ENCODE measurements at places on chromosomes 11 and 22. TPM values are rescaled to one million over a fixed set of nuclear protein-coding genes. Genes with fewer than 3 reads are reported as not detected.

The PDE2A gene
- 0.50 TPM for total RNA-seq

The FAM180B gene
- not detected for total RNA-seq

The TMEM86A gene
- 0.83 TPM for total RNA-seq

The MMP8 gene
- total RNA-seq, result not detected

The OR8D4 gene
- not detected for total RNA-seq

The PYGM gene
- 0.26 TPM for total RNA-seq

The ATL3 gene
- total RNA-seq, result 120 TPM

DNA sequence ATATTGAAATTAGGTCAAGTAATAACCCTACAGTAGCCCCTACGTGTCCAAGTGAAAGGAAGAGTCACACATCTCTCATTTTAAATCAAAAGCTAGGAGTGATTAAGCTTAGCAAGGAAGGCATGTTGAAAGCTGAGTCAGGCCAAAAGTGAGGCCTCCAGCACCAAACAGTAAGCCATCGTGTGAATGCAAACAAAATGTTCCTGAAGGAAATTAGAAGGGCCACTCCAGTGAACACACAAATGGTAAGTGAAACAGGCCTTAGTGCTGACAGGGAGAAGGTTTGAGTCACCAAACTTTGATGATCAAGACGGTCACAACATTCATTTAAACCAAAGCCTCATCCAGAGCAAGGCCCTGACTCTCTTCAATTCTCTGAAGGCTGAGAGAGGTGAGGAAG is 127.2 kb downstream of the SHANK2 start:
- H3K4me3 ChIP-seq, result no peak overlapping the region
- no peaks in the 10 kb centered on the region for H3K36me3 ChIP-seq
- no peaks in the 10 kb centered on the region for H3K27me3 ChIP-seq
- DNase-seq, result no peak
- H3K27ac ChIP-seq, result no peak overlapping the region
- no peaks in the 10 kb centered on the region for H3K4me1 ChIP-seq

- no peaks in the 10 kb centered on the region for H3K27me3 ChIP-seq
- no peaks in the 10 kb centered on the region for H3K36me3 ChIP-seq
- no peak for DNase-seq
Measured at GRCh38 chr22:44807915-44808690, 55.7 kb downstream of the ARHGAP8 start.

DNA sequence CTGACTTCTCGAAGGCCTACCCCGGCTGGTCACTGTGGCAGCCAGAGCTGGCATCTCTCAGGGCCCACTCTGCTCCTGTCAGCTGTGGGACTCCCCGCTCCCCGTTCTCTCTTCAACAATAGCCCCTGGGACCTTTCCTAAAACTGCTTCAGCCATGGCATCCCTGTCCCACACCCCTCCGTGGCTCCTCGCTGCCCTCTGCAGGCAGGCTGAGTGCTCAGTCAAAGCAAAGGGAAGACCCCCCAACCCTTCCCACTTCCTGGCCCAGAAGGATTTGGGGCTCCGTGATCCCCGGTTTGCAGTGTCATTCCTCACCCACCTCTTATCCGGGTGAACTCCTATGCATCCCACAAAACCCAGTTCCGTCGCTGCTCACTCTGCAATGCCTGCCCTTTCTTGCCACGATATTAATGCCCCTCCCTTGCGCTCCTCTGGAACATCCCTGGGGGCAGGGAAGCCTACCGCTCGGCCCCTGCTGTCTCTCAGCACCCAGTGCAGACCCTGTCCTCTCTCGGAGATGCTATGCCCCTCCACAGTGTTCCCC is 1.6 kb upstream of the TH start:
- DNase-seq, result no peak
- H3K4me3 ChIP-seq, result no peak overlapping the region
- no peak overlapping the region for H3K27ac ChIP-seq
- no peaks in the 10 kb centered on the region for H3K27me3 ChIP-seq
- no peaks in the 10 kb centered on the region for H3K36me3 ChIP-seq

DNA sequence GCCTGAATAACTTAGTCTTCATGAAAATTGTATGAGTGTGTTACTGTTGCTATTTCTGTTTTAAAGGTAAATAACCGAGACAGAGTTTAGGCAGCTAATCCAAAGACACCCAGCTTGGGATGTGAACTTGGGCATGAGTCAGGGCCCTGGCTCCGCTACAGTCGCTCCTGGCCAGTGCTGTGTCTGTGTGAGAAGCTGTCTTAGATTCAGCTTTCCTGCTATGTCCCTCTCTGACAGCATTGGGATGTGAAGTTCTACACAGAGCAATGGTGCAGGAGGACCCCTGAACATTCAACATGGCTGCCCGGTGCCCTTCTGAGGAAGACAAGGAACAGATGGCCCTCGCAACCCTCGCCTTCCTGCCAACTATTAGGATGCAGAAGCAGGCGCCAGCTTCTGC is 49.4 kb downstream of the GALNT18 start:
- H3K4me1 ChIP-seq, result peaks cover 2% of the 10 kb centered on the region
- H3K4me3 ChIP-seq, result no peak overlapping the region
- peak; percentile 21 for DNase-seq
- H3K27ac ChIP-seq, result no peak overlapping the region

- no peak for DNase-seq
- H3K4me1 ChIP-seq, result peaks cover 6% of the 10 kb centered on the region
- H3K36me3 ChIP-seq, result no peaks in the 10 kb centered on the region
- no peak overlapping the region for H3K4me3 ChIP-seq
Measured at GRCh38 chr11:44006917-44007361, 40.8 kb upstream of the ACCSL start.

- DNase-seq, result peak; percentile 48
- no peaks in the 10 kb centered on the region for H3K27me3 ChIP-seq
- H3K4me1 ChIP-seq, result peaks cover 7% of the 10 kb centered on the region
- peak overlapping the region; percentile 87 for H3K27ac ChIP-seq
- no peaks in the 10 kb centered on the region for H3K36me3 ChIP-seq
Measured at GRCh38 chr11:131910523-131911387, 540.3 kb downstream of the NTM start.

DNA sequence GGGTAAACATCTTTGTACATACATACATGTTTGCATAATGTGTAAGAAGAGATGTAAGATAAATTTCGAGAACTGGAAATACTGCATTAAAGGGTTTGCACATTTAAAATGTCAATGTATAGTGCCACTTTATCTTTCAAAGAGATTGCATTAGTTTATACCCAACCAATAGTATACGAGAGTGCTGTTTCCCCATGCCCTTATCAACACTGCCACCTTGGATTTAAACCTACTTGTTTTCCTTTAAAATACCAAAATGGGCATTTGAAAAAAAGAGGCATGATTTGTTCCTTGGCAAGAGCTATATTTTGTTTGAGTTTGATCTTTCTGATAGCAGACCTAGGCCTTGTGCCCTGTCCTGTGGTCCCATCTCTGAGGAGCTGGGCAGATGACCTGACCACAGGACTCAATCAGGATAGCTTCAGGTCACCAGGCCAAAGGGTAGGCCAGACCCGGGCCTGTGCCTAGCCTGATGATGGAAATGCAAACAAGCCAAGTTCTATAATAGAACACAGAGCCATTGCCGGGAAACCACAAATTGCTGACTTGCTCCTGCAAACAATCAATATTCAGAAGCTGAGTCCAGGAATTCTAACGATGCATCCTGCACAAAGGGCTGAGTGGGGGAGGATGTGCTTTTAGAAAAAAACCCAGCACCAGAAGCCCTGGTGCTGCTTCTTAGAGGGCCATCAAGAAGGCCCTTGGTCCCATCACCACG is 16.9 kb upstream of the ALG8 start:
- no peaks in the 10 kb centered on the region for H3K36me3 ChIP-seq
- no peaks in the 10 kb centered on the region for H3K4me1 ChIP-seq
- DNase-seq, result no peak
- H3K4me3 ChIP-seq, result no peak overlapping the region
- H3K27ac ChIP-seq, result no peak overlapping the region

DNA sequence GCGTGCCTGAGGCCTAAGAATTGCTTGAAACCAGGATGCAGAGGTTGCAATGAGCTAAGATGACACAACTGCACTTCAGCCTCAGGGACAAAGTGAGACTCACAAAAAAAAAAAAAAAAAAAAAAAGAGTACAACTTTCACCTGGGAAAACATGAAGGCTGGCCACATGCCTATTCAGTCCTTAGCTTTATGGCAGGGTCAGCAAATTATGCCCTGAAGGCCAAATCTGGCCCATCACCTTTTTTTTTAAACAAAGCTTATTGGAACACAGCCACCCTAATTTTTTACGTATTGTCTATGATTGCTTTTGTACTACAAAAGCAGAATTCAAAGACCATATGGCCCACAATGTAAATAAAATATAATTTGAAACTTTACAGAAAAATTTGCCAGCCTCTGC is 8.2 kb downstream of the FSHB start:
- no peak overlapping the region for H3K4me3 ChIP-seq
- H3K27ac ChIP-seq, result no peak overlapping the region
- no peaks in the 10 kb centered on the region for H3K4me1 ChIP-seq

- no peak for DNase-seq
- H3K36me3 ChIP-seq, result no peaks in the 10 kb centered on the region
- no peaks in the 10 kb centered on the region for H3K27me3 ChIP-seq
Measured at GRCh38 chr22:45071618-45072017, 61.8 kb upstream of the PHF21B start.

GRCh38 chr11:28090052-28090749 is 17.8 kb downstream of the KIF18A start:
- peak; percentile 73 for DNase-seq
- no peak overlapping the region for H3K4me3 ChIP-seq
- H3K4me1 ChIP-seq, result peaks cover 3% of the 10 kb centered on the region
- H3K36me3 ChIP-seq, result peaks cover 3% of the 10 kb centered on the region
- no peaks in the 10 kb centered on the region for H3K27me3 ChIP-seq

DNA sequence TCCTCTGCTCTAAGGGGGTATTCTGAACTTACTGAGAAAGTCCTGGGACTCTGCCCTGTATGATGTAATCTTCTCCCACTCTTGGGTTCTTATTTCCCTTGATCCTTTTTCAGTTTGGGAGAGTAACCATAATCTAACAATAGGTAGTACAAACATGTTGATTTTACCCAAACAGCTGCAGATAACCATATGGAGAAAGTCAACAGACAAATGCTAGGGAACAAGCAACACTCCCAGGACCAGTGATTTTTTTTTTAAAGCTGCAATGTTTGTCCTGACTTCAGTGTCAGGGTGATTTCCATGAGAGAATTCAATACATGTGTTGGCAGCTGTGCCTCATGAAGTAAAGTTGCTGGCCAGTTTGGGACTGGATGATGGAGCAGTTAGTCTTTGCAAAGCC is 156.5 kb downstream of the FCHSD2 start:
- peak; percentile 71 for DNase-seq
- H3K36me3 ChIP-seq, result no peaks in the 10 kb centered on the region
- no peak overlapping the region for H3K4me3 ChIP-seq
- H3K27ac ChIP-seq, result no peak overlapping the region
- no peaks in the 10 kb centered on the region for H3K27me3 ChIP-seq

- no peak for DNase-seq
- H3K27me3 ChIP-seq, result no peaks in the 10 kb centered on the region
- H3K4me1 ChIP-seq, result no peaks in the 10 kb centered on the region
- H3K27ac ChIP-seq, result no peak overlapping the region
- peaks cover 23% of the 10 kb centered on the region for H3K36me3 ChIP-seq
- H3K4me3 ChIP-seq, result no peak overlapping the region
Measured at GRCh38 chr11:117191680-117192400, 7.3 kb upstream of the TAGLN start.

DNA sequence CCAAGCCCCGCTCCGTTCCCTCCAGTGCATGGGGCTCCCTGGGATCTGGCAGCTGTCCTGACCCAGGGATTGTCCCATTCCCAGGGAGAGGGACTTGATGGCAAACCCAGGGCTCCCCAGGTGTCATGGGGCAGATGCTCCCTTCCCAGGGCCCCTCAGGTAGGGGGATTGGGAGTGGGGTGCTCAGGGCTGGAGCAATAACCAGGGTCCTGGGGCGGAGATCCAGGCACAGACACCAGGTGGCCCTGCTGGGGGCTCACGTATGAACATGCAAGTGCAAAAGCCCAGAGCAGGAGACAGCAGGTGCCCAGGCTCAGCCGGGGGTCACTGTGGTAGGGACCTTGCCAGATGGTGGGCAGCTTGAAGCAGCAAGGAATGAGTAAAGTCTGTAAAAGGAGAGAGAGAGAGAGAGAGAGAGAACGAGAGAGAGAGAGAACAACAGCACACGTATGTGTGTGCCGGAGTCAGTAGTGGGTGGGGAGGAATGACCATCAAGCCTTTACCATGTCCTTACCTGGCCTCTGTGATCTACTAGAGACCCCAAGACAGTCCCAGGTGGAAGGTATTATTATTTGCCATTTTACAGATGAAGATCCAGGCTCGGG is 19.3 kb upstream of the MPPED1 start:
- peaks cover 2% of the 10 kb centered on the region for H3K27me3 ChIP-seq
- H3K36me3 ChIP-seq, result no peaks in the 10 kb centered on the region
- no peaks in the 10 kb centered on the region for H3K4me1 ChIP-seq
- no peak overlapping the region for H3K27ac ChIP-seq
- no peak for DNase-seq

DNA sequence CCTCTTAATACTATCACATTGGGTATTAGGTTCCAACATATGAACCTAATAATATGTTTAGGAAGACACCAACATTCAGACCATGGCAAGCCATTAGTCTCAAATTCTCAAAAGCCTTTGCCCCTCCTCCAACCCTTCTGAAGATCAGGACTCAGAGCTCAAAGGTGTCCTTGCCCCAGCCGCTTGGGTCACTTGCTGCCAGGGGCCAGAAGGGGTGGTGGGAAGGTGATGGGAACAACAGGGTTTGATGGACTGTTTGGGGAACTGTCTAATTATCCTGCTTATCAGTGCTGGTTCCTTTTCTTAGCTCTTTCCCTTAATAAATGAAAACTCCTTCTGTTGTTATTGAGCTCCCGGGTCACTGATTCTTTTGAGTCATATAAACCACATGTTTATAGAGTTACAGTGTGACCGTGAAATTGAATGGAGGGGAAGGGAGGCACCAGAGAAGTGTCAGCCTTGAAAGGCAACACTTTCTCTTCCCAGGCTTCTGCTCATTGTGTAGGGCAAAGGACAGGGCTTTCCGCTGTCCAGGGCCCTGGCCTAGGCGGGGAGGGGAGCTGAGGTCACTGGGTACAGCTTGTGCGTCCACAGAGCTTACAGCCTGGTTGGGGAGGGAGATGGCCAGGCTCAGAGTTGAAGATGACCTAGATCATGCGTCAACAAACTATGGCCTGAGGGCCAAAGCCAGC is 105.1 kb downstream of the FBXO7 start:
- H3K27me3 ChIP-seq, result peaks cover 2% of the 10 kb centered on the region
- DNase-seq, result peak; percentile 75
- H3K27ac ChIP-seq, result no peak overlapping the region
- no peak overlapping the region for H3K4me3 ChIP-seq

- H3K4me1 ChIP-seq, result no peaks in the 10 kb centered on the region
- H3K36me3 ChIP-seq, result no peaks in the 10 kb centered on the region
- no peaks in the 10 kb centered on the region for H3K27me3 ChIP-seq
- H3K27ac ChIP-seq, result no peak overlapping the region
- H3K4me3 ChIP-seq, result no peak overlapping the region
- DNase-seq, result no peak
Measured at GRCh38 chr11:85044911-85045310, 582.2 kb downstream of the DLG2 start.

GRCh38 chr22:37701141-37701786 is 4.4 kb downstream of the TRIOBP start:
- H3K4me3 ChIP-seq, result no peak overlapping the region
- no peaks in the 10 kb centered on the region for H3K27me3 ChIP-seq
- H3K36me3 ChIP-seq, result no peaks in the 10 kb centered on the region
- no peak for DNase-seq

- no peak overlapping the region for H3K4me3 ChIP-seq
- peak overlapping the region; percentile 26 for H3K27ac ChIP-seq
- no peaks in the 10 kb centered on the region for H3K4me1 ChIP-seq
- H3K27me3 ChIP-seq, result no peaks in the 10 kb centered on the region
Measured at GRCh38 chr11:74611369-74611861, 19.0 kb downstream of the POLD3 start.
